ENCODE measurements at places on chromosomes 12 and 14. TPM values are rescaled to one million over a fixed set of nuclear protein-coding genes. Genes with fewer than 3 reads are reported as not detected.

NFE2 gene
- total RNA-seq, result not detected

DNA sequence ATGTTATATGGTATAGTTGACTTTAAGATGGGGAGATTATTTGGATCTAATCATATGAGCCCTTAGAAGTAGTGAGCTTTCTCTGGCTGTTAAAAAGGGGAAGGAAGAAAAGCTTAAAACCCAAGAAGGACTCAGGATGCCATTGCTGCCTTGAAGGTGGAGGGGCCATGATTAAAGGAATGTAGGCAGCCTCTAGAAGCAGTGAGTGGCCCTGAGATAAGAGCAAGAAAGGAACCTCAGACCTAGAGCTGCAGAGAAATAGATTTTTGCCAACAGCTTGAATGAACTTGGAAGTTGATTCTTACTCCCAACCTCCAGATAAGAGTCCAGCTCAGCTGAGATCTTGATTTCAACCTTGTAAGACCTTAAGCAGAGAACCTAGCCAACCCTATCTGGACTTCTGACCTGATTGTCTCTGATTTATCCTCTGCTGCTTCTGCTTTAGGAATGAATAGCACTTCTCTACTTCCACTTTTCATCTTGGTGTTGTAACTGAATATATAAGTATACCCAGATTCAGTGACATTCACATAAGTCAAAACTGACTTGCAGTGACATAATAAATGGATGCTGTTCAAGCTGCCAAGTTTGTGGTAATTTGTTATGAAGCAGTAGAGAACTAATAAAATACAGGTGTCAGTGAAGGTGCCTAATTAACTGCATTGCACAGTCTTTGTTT lies 33.5 kb downstream of the RAD51B start:
- DNase-seq, result no peak
- no peaks in the 10 kb centered on the region for H3K36me3 ChIP-seq
- H3K27me3 ChIP-seq, result no peaks in the 10 kb centered on the region
- H3K4me3 ChIP-seq, result no peak overlapping the region
- H3K27ac ChIP-seq, result no peak overlapping the region

SLC35F4 gene
- total RNA-seq, result not detected

DNA sequence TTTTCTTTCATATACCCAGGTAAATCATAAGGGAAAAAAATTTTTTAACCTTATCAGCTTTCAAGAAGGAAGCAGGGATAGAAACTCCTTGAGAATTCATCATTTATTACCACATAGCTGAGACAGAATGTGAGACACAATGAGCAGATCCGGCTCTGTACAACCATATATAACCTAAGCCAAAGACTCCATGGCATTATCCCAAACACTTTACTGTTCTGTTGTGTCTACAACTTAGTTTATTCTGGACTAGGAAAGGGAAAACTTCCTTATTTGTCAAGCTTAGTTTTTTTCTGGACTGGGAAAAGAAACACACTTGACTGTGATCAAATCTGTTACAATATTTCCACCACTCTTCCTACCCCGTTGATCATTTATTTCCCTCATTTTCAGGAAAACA lies 38.3 kb upstream of the CATSPERB start:
- H3K36me3 ChIP-seq, result no peaks in the 10 kb centered on the region
- no peak for DNase-seq
- no peaks in the 10 kb centered on the region for H3K4me1 ChIP-seq
- H3K27me3 ChIP-seq, result no peaks in the 10 kb centered on the region
- H3K4me3 ChIP-seq, result no peak overlapping the region

Data from sigmoid colon (tissue), 7 donors.